ENCODE measurements at places on chromosomes 7 and 10.

DNA sequence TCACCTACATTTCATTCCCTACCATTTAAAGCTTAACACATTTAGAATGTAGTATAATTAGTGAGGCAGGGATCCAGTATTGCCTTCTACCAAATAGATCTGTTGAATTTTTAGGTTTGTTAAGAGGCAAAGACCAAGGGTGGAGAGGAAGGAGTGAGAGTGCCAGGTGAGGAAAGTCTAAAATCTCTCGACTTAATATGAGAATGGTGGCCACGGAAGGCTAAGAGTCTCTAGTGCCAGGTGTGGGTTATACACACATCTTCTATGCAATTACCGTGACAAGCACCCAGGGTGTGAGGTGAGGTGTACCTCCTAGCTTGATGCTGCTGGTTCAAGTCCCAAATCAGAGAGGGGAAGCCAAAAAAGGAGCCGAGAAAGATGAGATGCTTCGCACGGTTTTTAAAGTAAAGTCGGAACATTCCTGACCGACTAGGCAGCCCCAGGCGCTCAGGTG is 439 bp downstream of the IQUB start:
- DNase-seq: no peak

DNA sequence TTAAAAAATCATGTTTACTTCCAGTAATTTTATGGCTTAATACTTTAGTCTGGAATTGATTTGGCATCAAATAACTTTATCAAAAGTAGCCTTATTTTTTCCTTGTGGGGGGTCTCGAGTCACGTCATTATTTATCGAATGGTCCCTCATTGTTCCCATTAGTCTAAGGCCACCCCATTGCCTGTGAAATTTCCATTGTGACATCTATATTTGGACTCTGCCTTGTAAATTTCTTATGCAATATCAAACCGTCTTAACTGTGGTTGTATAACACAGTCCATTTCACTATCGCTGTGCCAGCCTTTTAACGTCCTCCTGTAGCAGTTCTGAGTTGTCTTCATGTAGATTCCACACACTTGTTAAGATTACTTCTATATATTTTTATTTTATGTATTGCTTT is 103.9 kb upstream of the RET start:
- no peak for DNase-seq

DNA sequence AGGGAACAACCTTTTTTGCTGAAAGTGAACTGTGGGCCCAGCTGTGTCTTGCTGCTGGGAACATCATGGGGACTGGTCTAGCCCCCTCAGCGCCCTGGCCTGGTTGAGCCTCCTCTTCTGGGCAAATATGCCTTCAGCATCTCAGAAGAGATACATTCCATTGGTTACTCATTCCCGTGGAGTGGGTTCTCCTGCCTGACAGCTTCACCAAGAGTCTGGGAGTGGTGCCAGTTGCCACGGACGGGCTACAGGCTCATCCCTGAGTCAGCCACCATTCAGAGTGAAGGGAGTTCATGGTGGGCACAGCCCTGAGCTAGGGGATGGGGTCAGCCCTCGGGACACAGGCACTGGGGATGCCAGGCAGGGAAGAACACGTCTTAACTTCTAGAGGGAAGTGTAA is 81.9 kb downstream of the RAMP3 start:
- DNase-seq: peak; percentile 29

DNA sequence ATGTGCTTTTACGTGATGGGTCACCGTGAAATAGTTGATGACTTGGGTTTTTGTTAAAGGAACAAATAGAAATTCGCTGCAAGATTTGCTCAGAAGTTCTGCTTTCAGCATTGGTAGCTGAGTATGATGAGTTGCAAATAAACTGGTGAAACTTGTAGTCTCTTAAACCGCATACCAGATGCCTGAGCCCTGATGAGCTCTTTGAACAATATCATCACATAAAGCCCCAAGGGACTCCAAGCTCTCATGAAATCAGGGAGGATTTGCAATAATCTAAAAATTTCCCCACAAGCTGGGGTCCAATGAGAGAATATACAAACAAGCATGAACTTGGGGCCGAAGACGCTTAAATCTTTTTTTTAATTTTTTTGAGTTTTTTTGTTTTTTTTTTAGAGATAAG is 312.4 kb downstream of the CALN1 start:
- DNase-seq: peak; percentile 63

DNA sequence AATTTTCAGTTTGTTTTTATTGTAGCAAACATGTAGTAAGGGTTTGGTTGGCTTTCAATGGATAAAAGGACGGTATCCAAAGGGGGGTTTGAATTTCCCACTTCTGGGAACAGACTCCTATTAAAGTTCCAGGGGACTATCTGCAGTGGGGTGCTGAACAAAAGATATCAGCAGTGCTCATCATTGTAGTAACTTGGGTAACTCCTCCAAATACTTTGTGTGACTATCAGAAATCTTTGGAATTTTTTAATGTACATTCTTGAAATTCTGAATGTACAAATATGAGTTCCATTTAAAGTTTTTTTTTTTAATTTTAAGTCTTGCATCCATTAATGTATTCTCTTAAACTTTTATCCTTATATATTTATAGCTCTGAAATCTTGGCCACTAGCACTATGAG is 42.1 kb downstream of the CYP51A1 start:
- no peak for DNase-seq

DNA sequence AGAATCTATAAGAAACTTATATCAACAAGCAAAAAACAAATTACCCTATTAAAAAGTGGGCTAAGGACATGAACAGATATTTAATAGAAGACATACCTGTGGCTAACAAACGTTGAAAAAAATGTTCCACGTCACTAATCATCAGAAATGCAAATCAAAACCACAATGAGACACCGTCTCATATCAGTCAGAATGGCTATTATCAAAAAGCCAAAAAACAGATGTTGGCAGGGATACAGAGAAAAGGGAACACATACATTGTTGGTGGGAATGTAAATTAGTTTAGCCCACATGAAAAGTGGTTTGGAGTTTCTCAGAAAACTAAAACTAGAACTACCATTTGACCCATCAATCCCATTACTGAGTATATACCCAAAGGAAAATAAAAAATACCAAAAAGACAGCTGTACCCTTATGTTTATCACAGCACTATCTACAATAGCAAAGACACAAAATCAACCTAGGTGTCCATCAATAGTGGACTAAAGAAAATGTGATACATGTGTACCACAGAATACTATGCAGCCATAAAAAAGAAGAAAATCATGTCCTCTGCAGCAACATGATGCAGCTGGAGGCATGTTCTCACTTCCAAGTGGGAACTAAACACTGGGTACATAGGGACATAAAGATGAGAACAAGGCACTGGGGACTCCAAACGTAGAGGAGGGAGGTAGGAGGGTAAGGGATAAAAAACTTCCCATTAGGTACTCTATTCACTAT is 83.8 kb upstream of the TMEM168 start:
- DNase-seq: no peak

DNA sequence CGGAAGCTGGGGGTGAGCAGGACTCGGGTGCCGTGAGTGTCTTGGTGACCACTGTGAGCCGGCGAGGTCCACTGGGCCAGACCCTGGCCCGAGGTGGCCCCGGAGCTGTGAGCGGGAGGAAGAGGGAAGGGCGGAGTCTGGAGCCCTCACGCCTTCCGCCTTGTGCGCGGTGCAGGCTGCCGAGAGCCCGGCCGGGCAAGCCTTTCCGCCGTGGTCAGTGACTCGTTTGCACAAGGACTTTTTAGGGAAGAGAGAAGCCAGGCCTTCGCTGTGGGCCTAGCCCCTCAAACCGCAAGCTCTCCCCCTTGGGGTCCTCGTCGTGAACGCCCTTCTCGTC is 40.9 kb upstream of the ZNF32 start:
- DNase-seq: no peak

GRCh38 chr10:130720235-130720634 is 584.0 kb downstream of the GLRX3 start:
- DNase-seq: no peak

DNA sequence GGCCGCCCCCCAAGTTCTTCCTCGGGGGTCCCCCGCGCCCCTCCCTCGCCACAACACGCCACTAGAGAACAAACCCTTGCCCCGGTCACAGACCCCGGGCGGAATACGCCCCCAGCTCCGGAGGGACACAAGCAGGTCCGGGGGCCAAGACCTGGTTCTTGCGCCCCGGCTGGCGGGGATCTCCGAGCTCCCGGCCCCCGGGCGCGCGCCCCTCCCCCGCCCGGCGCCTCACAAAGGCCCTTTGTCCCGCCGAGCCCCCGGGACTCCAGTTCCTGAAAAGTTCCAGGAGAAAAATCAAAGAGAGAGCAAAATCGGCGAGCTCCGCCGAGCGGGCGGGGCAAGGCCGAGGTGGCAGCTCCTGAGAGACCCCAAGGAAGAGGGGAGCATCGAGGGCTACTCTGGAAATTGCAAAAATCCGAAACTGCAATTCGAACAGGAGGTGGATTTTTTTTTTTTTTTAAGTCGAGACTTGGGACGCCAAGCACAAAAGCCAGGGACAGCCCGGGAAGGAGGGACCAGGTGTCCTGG is 4.0 kb downstream of the TNRC18 start:
- DNase-seq: no peak

DNA sequence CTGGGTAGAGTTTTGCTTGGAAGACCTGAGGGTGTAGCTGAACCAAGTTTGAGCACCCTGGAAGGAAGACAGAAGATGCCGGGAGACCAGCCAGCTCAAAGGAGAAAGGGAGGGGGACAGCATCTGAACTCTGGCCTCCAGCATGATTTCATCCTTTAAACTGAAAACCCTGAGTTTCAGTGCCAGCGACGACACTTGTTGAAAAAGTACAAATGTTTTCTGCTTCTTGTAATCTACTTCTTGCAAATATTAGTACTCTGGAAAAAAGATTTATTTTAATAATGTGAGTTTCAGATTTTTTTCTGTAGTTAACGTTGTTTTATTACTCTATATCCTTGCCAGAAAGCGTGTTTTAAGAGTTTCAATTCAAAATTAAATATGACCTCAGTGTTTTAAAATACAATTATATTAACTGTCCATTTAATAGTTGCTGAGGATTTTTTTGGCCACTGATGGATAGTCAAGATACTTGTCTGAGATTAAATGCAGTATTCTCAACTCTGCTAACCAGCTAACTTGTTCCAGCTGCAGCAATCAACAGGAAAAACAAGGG is 227.7 kb downstream of the MGMT start:
- DNase-seq: peak; percentile 4

- peak; percentile 78 for DNase-seq
Observed at GRCh38 chr10:91617072-91617609, 15.7 kb downstream of the PPP1R3C start.

DNA sequence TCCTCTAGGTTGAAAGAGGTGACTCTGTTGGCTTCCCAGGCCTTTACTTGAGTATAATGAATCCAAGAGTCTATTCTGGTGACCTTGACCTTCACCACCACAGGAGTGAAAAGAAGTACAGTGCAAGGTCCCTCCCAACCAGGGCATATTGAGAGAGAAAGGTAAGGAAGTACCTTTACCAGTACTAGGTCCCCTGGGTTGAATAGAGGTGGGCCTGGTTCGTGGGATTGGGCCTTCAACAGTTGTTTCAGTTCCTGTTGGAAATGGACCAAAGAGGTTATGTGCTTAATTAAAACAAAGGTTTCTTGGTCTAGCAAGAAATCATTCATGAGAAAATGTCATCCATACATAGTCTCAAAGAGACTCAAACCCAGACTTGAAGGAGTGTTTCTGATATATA is 6.4 kb upstream of the SFTPA1 start:
- no peak for DNase-seq

DNA sequence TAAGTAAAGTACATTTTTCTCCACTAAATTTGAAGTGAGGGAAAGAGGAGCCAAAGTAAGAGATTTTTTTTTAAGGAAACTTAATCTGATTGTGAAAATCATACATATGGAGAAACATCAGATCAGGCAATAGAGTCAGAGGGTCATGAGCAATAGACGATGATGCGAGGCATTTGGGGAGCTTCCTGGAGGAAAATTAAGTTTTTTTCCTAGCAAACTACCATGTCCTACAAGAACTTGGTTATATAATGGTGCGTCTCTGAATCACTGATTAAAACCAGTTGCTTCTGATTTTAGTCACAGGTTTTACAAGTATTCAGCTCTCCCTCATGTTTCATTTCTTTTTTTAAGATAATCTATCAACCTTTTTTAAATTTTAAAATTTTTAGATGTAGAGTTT is 52.1 kb upstream of the MTURN start:
- no peak for DNase-seq

DNA sequence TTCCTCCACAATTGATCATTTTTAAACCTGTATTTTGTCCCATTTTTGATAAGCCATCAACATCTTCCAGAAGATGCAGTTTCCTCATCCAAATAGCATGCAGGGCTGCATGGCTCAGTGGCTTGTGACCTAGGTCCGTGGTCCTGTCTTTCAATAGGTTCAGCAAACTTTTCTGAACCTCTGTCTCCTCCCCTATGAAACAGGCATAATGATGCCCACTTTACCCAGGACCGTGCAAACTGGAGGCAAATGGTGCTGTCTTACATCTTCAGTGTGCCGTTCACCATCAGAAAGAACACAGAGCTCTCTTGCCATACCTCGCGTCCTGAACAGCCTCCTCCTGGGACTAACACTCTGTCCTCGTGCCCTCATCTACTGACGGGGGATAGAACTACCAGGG is 22.3 kb upstream of the FIGNL1 start:
- DNase-seq: no peak

- no peak for DNase-seq
Observed at GRCh38 chr10:24483701-24484100, 240.0 kb downstream of the ARHGAP21 start.

GRCh38 chr7:100221231-100221718 is 1.5 kb downstream of the PVRIG start:
- no peak for DNase-seq

GRCh38 chr10:29100505-29100904 is 188.4 kb upstream of the LYZL1 start:
- DNase-seq: no peak

- no peak for DNase-seq
Observed at GRCh38 chr7:89145801-89146200, 350.3 kb upstream of the TEX47 start.

DNA sequence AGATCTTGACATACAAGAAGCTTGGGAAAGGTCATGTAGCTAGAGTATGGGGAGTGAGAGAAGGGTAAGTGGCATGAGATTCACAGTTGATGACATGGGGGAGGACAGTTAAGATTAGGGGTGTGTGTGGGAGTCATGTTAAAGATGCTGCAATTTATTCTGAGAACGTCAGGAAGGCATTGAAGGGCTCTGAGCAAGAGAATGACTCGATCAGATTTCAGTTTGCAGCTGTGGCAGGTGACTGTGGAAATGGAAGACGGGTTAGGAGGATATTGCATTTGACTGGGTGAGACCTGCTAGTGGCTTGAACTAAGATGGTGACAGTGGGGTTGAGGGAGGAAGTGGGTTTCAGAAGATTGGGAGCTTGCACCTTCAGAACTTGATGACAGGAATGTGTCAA is 5.6 kb downstream of the CDC123 start:
- no peak for DNase-seq

DNA sequence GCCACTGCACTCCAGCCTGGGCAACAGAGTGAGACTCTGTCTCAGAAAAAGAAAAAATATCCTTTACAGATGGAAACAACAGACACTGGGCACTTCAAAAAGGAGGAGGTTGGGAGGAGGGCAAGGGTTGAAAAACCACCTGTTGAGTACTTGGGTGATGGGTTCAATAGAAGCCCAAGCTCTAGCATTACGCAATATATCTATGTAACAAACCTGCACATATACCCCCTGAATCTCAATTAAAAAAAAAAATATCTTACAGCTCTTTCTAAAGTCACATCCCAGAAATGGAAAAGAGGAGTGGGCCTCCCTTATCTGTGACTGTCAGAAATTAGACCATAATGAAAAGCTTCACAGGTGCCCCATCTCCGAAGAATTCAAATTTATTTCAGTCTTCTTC is 12.1 kb downstream of the VIM start:
- DNase-seq: no peak

- no peak for DNase-seq
Observed at GRCh38 chr10:72754275-72755032, 62.5 kb downstream of the MCU start.
